ENCODE measurements at places on chromosomes 3 and 15.
A peak's percentile ranks its signal among the peaks of the same experiment; 100 is the strongest.

GRCh38 chr3:2851835-2852234 lies 258.3 kb downstream of the IL5RA start:
- no peak for DNase-seq

DNA sequence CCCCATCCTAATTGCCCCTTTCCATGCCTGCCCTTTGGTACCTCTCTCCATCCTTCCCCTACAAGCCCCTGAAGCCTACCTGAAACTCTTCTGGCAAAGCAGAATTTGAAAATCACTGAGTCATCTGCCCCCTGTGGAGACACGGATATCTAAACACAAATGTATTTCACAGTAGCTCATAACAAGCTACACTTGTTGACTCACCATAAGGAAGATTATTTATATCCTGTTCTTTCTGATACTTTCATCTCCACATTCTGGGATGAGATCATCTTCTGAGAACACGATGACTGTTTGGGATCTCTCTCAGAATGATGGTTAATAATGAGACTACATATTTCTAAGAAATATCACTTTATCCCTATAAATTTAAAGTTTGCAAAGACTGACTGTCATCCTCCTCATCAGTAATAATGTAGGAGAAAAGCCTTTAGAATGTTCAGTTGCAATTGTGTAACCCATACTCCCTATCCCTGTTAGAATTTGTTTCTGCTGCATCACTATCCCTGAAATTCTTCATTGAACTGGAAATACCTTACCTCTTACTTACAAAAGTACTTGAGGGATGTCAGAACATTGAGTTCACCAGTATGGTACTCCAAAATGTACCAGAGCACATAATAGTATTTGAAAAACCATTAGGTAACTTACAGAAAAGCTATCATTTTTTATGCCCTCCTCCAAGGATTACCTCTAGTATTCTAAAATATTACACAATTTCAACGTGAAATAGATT lies 116.1 kb upstream of the IL12A start:
- DNase-seq = no peak

DNA sequence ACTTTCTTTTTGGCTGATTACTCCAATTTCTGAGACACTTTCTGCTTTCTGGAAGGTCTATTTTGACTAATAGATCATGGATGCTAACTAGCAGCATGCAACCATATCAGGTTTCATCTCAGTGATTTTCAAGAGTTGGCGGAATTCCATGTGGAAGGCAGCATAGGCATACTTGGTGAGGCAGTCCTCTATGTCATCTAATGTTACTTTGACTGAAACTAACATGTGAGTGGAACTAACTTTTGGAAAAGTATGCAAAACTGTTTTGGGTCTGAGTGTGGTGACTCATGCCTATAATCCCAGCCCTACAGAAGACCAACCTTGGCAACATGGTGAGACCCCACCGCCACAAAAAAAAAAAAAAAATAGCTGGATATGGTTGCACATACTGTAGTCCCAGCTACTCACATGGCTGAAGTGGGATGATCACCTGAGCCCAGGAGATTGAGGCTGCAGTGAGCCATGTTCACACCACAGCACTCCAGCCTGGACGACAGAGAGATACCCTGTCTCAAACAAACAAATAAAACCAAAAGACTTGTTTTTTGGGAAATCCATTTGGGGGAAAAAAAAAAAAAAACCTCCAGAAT lies 1033.7 kb downstream of the ROBO1 start:
- DNase-seq = no peak

DNA sequence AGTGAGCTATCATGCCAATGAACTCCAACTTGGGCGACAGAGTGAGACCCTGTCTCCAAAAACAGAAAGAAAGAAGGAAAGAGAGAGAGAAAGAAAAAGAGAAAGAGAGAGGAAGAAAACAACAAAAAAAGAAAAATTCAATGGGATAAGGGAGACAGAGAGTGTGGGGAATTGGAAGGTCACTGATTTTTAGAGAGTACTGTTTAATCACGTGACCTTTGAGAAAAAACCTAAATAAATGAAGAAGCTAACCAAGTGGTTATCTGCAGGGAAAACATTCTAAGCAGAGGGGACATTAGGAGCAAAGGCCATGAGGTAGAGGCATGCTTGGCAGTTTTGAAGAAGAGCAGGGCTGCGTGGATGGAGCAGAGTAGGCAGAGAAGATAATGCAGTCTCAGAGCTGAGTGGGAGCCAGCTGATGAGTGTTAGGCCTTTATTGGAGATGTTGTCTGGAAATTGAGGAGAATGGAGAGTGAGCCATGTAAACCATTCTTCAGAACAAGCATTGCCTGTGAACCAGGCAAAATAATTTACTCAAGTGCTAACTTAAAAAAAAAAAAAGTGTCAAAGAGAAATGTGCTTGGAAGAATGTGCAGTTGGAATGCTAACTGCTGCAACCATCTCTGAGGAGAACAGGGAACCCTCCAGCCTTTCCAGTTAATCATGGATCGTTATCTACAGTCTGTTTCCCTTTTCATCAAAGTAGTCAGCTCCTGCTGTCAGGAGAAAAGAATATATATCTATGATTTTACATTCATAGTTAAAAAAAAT lies 377.3 kb upstream of the SEMA6D start:
- DNase-seq = no peak

DNA sequence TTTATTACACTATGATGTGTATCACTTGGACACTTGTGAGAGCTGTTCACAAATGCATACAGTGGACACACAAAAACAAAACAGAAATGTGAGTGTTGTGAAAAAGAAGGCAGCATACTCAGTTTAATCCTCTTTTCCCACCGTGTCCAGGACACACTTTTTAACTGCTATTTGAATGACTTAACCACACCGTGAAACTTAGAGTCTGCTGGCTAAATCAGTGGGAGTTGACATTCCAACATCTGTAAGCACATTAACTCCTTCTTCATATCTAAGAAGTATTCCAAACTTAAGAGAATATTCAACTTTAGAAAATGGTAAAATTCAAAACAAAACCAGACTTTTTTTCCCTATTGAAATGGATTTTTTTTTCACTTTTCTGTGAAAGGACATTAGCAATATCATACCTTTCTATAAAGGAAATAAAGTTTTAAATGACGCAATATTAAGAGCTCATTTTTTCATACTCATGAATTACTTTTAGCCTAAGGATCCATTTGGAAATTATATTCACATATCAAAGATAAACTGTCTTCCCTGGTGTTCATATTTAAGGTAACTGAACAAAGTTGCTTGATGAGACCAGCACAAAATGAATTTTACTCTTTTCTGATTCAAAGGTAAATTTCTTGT lies 316.6 kb downstream of the RBMS3 start:
- DNase-seq = no peak

DNA sequence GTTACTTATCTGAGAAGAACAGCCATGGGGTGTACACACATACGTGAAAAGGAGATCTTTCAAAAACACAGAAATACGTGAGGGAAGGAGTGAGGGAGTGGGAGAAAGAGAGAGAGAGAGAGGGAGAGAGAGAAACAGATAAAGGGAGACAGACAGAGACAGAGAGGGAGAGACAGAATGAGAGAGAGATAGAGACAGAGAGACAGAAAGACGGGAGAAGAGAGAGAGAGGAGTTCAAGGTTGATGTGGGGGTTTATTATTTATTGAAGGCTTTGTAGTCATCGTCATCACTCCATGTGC lies 64.0 kb downstream of the CHST2 start:
- no peak for DNase-seq

- DNase-seq = no peak
Measured at GRCh38 chr3:42339321-42339720, 71.1 kb downstream of the LYZL4 start.

DNA sequence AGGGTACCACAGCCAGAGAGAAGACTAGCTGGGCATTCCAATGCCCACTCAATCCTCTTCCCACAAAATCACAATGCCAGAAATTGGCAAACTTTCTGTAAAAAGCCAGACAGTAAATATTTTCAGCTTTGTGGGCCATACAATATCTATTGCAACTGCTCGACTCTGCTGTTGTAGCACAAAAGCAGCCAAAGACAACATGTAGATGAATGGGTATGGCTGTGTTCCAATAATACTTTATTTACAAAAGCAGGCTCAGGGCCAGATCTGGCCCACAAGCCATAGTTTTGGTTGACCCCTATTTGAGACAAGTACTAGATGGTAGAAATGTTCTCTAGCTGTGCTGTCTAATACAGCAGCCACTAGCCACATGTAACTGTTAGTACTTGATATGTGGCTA lies 330.9 kb downstream of the ERC2 start:
- DNase-seq = no peak

- no peak for DNase-seq
Measured at GRCh38 chr3:140421884-140422283, 256.0 kb upstream of the TRIM42 start.

DNA sequence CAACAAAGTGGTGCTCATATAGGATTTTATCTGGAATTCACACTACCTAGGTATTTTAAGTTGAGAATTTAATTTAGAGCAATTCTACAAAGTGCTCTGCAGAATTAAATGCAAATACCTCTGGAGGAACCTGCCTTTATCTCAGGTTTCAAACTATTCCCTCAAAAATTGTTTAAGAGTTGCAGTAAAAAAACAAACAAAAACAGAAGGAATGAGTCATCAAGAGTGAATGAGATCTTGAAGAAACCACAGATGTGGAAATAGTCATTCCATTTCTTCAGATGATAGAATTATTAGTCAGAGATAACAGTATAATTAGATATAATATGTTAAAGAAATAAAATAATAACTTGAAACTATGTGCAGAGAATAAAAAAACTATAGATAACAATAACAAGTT lies 80.8 kb upstream of the SCN5A start:
- no peak for DNase-seq

GRCh38 chr3:21877214-21877754 lies 126.3 kb upstream of the ZNF385D start:
- DNase-seq = no peak

- no peak for DNase-seq
Measured at GRCh38 chr3:53114412-53115074, 15.7 kb downstream of the RFT1 start.

- no peak for DNase-seq
Measured at GRCh38 chr3:100606894-100607512, 2.4 kb upstream of the ADGRG7 start.

GRCh38 chr15:63203451-63204090 lies 14.2 kb downstream of the RAB8B start:
- DNase-seq = no peak

- peak; percentile 59 for DNase-seq
Measured at GRCh38 chr3:67384760-67385397, 269.5 kb downstream of the SUCLG2 start.

- DNase-seq = no peak
Measured at GRCh38 chr3:9779721-9780457, 10.1 kb upstream of the CAMK1 start.

GRCh38 chr3:98519351-98519750 lies 3.4 kb downstream of the CLDND1 start:
- no peak for DNase-seq

DNA sequence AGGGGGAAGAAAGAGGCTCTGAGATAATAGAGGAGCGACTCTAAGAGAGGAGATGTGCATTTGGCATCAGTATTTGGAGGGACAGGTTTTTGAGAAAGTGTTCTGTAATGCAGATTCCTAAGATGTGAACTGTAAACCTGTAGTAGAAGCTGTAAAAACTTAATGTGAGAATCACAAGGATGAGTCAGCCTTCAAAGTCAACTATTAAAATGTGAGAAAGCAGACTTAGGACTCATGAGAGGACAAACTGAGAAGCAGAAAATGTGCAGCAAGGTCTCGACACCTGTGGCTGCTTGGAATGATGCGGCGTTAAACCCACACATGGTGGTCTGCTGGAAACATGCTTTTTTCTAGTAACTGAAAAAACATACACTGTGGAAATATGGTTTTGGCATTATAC lies 36.0 kb downstream of the USP13 start:
- no peak for DNase-seq

- DNase-seq = no peak
Measured at GRCh38 chr15:52960283-52960682, 170.1 kb upstream of the ONECUT1 start.

GRCh38 chr15:45873781-45874180 lies 239.0 kb downstream of the SQOR start:
- DNase-seq = no peak

GRCh38 chr3:29554566-29554965 lies 273.7 kb downstream of the RBMS3 start:
- no peak for DNase-seq

- DNase-seq = no peak
Measured at GRCh38 chr3:46887980-46888494, 10.5 kb downstream of the PTH1R start.

DNA sequence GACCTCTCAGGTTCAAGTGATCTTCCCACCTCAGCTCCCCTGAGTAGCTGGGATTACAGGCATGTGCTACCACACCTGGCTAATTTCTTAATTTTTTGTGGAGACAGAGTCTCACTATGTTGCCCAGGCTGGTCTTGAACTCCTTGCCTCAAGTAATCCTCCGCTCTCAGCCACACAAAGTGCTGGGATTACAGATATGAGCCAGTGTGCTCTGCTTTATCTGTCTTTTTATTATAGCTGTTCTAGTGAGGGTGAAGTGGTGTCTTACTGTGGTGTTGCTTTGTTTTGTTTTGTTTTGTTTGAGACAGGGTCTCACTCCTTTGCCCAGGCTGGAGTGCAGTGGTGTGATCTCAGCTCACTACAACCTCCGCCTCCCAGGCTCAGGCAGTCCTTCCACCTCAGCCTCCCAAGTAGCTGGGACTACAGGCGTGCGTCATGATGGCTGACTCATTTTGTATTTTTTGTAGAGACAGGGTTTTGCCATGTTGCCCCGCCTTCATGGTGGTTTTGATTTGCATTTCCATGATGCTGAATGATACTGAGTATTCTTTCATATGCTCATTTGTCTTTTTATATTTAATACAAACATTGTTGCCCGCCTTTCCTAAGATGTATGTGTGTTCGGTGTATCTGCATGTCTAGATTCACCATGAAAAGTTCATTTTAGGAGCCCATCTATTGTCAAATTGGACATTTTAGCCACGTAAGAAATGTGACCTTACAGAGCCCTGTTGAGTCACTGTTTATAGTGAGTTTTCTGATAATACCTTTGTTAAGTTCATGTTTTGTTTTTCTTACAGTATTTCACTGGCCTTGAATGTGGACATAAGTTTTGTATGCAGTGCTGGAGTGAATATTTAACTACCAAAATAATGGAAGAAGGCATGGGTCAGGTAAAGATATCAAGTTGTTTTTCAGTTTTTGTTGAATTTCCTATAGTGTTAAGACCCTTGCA lies 80.6 kb downstream of the ARIH1 start:
- DNase-seq = no peak

DNA sequence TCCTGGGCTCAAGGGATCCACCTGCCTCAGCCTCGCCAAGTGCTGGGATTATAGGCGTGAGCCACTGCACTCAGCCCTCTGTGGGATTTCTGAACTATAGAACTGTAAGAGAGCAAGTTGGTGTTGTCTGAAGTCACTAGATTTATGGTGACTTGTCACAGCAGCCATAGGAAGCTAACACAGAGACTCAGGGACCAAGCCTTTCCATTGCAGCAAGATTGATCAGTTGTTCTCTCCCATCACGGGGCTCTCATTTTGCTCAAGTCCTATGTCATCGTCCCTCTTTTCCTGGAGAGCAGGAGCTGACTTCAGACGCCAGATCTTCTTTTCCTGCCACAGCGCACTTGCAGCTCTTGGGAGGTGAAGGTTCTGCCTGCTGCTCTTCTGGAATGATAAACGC lies 61.0 kb downstream of the APBA2 start:
- no peak for DNase-seq

- no peak for DNase-seq
Measured at GRCh38 chr3:124156866-124157712, 165.2 kb upstream of the ROPN1 start.

GRCh38 chr15:43998607-43999006 lies 171.8 kb downstream of the WDR76 start:
- DNase-seq = no peak

Measured in nephron progenitor cell (in vitro differentiated cells).